ENCODE measurements at places on chromosomes 5 and 9.
A peak's percentile ranks its signal among the peaks of the same experiment; 100 is the strongest.

DNA sequence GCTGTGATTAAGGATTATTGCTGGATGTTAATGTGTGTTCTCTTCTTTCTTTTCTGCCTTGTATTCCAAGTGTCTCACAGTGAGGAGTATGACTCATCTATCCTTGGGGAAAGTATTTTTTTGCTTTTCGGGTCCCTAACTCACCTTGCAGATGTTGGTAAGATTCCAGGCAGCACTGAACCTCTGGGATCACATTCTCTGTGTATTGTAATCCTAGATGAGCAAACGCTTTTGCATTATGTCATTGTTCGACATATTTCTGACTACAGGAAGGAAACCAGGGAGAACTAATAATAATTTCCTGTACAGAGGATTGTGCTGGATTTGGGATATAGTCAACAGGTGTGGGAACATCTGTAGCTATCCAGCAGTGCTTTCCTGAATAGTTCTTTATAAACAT is 246.1 kb upstream of the TUT7 start:
- DNase-seq, result no peak

GRCh38 chr9:93670208-93671019 is 94.0 kb downstream of the PHF2 start:
- no peak for DNase-seq

GRCh38 chr5:171813813-171814490 is 28.3 kb downstream of the SMIM23 start:
- no peak for DNase-seq

DNA sequence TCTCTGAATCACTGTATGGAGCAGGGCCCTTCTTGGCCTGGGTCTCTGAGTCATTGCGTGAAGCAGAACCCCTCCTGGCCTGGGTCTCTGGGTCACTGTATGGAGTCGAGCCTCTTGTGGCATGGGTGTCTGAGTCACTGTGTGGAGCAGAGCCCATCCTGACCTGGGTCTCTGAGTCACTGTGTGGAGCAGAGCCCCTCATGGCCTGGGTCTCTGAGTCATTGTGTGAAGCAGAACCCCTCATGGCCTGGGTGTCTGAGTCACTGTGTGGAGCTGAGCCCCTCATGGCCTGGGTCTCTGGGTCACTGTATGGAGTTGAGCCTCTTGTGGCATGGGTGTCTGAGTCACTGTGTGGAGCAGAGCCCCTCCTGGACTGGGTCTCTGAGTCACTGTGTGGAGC is 94.0 kb upstream of the RAPGEF1 start:
- DNase-seq, result no peak

- DNase-seq, result no peak
Measured at GRCh38 chr9:110192531-110193261, 15.3 kb downstream of the C9orf152 start.

DNA sequence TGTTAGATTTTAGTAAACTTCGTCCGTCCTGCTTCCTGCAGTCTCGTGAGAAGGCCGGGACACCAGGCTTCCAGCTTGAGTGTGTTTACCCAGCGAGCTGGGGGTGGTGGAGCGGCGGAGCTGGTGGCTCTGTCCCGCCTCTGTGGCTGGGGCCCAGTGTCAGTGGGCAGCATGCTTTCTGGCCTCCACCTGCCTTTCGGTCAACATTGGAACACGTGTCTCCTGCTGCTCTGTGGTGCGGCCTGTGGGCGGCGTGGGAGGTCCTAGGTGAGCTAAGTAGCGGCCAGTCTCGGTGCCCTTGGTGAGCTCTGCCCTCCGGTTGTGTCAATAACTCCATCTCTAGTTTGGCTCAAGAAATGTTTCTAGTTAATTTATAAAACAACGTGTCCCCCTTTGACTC is 125.9 kb downstream of the GADD45G start:
- DNase-seq, result no peak

GRCh38 chr5:156475182-156476157 is 148.5 kb downstream of the SGCD start:
- no peak for DNase-seq

GRCh38 chr5:32869216-32869615 is 158.1 kb downstream of the NPR3 start:
- no peak for DNase-seq

GRCh38 chr9:78035383-78035993 is 3.9 kb upstream of the GNAQ start:
- peak; percentile 10 for DNase-seq

DNA sequence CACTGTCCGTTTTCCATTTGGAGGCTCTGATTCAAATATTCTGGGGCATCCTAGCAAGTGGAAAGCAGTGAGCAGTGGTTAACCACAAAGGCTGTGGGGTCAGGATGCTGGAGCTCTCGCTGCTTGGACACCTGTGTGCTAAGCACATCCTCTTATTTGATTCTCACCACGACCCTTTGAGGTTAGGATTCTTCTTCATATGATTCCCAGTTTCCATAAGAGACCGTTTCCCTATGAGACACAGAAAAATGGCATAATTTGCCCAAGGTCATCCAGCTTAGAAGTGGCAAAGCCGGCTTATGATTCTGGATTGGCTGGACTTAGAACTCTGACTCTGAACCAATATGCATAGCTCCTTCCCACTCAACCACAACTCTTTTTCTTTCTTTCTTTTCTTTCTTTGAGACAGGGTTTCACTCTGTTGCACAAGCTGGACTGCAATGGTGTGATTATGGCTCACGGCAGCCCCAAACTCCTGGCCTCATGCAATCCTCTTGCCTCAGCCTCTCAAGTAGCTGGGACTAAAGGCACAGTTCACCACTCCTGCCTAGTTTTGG is 207.7 kb downstream of the TTLL11 start:
- DNase-seq, result no peak

DNA sequence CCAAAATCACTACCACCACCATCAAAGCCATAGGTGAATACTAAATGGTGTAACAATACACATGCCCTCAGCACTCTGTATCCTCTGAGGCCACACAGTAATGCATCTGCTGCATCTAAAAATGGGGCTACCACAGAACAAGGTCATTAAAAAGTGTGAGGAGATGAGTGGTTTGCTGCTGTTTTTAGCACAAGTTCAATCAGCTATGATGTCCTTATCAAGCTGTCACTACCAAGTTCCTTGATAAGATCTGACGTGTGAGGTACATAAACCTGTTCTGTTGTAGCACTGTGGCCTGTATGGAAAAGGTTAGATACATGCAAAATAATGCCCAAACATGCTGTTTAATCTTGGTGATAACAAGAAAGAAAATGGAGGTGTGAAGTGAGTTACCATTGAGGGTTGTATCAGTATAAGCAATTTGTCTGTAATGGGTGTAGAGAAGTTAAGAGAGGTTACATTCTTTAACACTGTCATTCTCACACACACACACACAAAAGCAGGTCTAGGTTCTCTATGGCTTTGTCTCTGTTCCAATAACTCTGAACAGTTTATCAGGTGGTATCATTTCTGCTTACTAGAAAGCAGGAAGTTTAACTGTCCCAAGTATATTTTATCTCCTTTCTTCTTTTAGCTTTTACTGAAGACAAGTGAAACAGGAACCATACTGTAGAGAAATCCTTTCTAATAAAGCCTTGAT is 252.9 kb downstream of the CWC27 start:
- no peak for DNase-seq

DNA sequence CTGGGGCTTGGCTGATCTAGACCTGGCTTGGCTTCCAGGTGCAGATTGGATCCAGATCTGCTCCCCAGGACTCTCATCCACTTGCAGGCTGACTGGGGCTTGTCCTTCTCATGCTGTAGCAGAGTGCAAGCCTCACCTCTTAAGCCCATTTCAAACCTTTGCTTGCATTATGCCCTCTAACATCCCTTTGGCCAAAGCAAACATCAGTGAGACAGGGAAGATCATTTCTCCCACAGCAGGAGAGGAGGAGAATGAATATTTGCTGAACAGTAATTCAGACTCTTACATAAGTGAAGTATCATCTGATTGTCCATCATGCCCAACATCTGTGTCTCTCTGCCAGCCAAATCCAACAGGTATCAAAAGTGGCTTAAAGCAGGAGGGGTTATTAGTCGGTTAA is 194.9 kb downstream of the C9orf152 start:
- DNase-seq, result no peak

DNA sequence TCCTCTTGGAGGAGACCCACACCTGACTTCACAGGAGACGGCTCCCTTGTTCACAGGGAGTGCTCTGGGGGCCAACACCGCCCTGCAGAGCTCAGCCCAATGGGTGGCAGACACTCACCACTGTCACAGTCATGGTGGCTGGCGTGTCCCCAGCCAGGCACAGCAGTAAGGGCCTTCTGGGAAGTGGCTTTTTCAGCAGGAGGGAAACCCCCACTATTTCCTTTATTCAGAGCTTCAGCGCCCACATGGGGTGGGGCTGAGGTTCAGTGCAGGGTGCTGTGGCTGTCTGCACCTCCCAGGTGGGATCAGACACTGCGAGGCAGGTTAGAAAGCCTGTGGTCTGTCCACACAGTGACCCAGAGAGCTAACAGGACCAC is 3.6 kb upstream of the SNAPC4 start:
- no peak for DNase-seq

- DNase-seq, result no peak
Measured at GRCh38 chr5:107607671-107608345, 62.9 kb downstream of the EFNA5 start.

- DNase-seq, result no peak
Measured at GRCh38 chr9:974996-975739, 1.3 kb upstream of the DMRT3 start.

DNA sequence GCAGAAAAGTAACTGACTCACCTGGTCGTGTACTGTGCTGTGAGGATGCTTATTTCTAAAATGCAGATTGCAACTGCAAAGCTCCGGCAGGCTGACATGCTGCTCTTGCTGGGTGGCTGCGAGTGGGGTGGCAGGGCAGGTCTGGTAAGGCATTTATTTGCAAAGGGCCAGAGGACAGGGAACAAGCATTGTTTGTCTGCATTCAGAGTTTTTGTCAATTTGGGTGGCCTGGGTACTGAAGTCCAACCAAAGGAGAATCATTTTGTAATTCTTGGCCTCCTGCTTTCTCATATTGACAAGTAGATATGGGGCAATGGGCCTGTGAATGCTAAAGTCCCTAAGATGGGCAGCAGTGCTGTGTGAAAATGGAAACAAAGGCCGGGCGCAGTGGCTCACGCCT is at the start of gene C9:
C9 (minus strand) TSS at position 129 of the 400 bp plus-strand sequence; CDS start at position 98, 31 bp downstream.
- no peak for DNase-seq

GRCh38 chr9:76800901-76801300 is 36.7 kb downstream of the PCA3 start:
- DNase-seq, result no peak

- no peak for DNase-seq
Measured at GRCh38 chr9:35903049-35903448, 3.0 kb upstream of the HRCT1 start.

Data from activated naive CD4-positive, alpha-beta T cell (primary cell).